ENCODE measurements at places on chromosomes 7 and 10. TPM values are rescaled to one million over a fixed set of nuclear protein-coding genes. Genes with fewer than 3 reads are reported as not detected.
A peak's percentile ranks its signal among the peaks of the same experiment; 100 is the strongest.

TCERG1L gene
- not detected for total RNA-seq

DNA sequence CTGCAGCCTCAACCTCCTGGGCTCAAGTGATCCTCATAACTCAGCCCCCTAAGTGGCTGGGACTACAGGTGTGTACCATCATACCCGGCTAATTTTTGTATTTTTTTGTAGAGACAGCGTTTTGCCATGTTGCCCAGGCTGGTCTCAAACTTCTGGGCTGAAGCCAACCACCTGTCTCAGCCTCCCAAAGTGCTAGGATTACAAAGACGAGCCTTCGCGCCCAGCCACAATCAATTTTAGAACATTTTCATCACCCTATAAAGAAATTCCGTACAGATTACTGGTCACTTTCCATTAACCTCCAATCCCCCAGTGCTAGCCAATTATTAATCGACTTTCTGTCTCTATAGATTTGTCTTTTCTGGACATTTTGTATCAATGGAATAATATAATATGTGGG, 32.3 kb upstream of the PALS2 start:
- DNase-seq, result no peak

GRCh38 chr10:128898133-128898915, 568.7 kb upstream of the MGMT start:
- no peak for DNase-seq

- DNase-seq, result no peak
These were observed 190.2 kb upstream of the HPS1 start for GRCh38 chr10:98636921-98637329.

MOSPD3 gene
- not detected for total RNA-seq

DNA sequence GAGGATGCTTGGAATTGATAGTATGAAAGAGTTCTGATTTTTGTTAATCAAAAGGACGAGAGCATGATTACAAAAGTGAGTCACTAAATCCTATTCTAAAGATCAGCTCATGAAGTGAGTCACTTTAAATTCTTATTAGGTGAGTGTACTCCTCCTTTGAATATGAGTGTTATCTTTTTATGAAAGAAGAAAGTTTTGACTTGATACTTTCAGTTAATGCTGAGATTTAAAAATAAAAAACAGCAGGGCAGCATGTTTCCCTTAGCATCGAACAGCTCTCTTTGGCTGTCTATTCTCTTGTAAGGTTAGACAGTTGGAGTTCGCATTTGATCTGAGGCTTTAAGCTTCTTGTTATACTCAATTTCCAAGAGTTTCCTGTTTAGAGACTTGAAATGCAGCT, 222.0 kb downstream of the TWIST1 start:
- DNase-seq, result no peak

DNA sequence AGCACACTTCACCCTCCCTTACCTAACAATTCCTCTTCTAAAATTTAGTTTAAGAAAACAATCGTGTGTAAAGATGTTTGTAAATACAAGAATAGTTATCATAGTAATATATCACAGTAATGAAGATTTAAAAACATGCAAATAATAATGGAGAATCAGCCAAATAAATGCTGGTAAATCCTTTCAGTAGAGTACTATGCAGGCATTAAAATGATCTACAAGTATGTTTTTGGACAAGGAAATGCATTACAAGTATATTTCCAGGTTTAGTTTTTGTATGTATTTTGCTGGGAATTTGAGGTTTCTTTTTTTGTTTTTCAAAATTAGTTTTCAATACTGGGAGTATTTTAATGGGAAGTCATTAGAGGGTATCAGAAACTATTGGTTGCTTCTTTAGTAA, 22.7 kb downstream of the TPST1 start:
- no peak for DNase-seq

SPACDR gene
- total RNA-seq, result 2.3 TPM

FEZF1 gene
- total RNA-seq, result not detected

DPYSL4 gene
- total RNA-seq, result not detected

GRCh38 chr7:94497874-94498670, 11.5 kb upstream of the CASD1 start:
- DNase-seq, result no peak

GRCh38 chr10:79179164-79179956, 110.6 kb downstream of the ZMIZ1 start:
- DNase-seq, result no peak

NIPSNAP2 gene
- 133 TPM for total RNA-seq

DNA sequence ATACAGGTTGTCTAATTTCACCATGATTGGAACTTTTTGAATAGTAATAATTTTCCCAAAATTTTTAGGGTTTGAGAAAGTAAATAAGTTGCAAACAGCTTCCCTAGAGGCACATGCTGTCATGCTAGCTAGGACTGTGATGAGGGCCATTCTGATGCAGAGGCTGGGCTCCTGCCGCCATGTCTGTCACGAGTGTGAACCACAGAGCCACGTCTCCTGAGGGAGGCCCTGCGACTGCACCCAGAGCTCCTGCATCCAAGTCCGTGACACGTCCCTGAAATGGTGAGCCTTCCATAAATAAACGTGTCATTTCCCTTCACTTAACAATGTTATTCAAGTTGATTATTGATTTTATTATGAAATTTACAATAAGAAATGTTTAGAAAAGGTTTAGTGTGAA, 40.0 kb downstream of the C10orf120 start:
- no peak for DNase-seq

DNA sequence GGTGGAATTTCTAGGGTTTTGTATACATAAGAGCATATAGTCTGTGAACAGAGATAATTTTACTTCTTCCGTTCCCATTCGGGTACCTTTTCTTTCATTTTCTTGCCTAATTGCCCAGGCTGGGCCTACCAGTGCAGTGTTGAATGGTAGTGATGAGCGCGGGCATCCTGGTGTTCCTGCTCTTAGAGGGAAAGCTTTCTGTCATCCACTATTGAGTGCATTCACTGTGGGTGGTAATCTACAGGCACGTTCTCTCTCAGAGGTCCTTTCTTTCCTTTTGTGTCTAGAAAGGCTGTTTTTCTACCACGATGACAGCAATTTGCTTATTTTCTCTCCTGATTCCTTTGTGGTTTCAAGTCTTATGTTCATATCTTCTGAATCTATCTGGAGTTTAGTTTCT, 65.0 kb downstream of the INPP5A start:
- DNase-seq, result no peak

DNA sequence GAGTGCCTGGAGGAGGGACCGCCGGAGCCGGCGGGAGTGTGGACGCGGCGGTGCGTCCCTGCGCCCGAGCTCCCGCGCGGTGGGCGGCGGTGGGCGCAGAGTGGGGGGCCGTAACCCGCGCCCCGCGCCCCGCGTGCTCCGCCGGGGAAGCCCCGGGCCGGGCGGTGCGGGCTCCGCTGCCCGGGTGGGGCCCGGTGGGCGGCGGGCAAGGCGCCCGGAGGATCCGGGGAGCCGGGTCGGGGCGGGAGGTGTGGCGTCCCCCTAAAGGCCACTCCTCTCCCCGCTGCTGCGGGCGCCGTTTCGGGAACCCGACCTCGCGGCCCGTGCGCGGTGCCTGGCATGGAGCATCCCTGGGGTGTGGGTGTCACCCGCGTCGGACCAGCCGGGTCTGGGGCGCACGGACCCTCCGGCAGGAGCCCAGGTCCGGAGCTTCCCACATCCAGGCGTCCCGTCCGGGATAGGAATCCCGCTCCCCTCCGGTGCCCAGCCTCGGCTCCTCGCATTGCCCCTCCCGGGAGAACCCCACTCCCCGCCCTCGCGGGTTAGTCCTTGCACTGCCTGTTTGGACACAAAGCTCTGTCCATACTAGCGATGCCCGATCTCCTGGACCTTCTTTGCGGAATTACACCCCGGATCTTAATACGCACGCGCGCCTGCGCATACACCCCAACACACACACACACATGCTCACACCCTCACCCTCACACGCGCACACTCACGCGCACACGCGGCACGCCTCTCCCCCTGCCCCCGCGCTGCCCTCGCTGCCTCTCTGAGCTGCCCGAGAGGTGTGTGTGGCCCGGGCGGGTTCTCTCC, 723 bp downstream of the MTURN start:
- DNase-seq, result peak; percentile 90

HTR5A gene
- not detected for total RNA-seq

- DNase-seq, result no peak
These were observed 73.5 kb upstream of the GLCCI1 start for GRCh38 chr7:7895004-7895650.

- DNase-seq, result peak; percentile 35
These were observed 206 bp downstream of the UPF2 start for GRCh38 chr10:12042409-12042796.

DNA sequence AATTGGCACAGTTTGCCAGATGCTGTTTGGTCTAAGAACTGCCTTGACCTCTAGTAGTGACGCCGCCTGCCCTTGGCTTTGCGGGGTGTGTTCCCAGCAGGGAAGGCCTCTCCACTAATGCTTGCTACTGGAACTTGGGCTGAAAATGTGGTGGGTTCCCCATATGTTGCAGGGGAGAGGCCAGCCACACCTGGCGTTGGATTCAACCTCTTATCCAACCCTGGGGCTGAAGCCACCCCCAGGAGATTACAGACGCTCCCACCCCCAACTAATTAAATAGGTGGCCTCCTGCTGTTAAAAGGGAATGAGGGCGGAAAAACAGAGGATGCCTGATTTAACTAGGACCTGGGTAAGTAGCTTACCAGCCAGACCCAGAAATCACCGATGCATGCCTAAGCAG, 19.2 kb upstream of the ATOH7 start:
- no peak for DNase-seq

- DNase-seq, result no peak
These were observed 61.0 kb downstream of the DIP2C start for GRCh38 chr10:628386-629045.

DNA sequence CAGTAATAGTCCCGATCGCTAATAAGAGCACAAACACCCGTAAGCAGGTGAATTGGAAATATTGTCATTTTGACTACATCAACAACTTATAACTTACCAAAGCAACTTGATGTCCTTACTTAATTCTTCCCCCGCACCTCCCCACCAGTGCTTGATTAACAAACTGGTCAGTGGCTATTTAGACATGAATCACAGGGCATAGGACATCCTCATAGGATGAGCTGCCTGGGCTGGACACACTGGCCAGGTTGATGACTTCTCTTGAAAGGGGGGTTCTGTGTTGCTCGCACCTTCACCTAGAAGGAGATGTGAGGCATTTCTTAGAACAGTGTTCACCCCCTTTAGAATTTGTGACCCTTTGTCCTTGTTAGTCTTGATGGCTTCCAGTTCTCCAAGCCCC, 163.2 kb downstream of the TCF7L2 start:
- DNase-seq, result no peak

GRCh38 chr7:85600395-85600794, 413.5 kb upstream of the SEMA3D start:
- peak; percentile 24 for DNase-seq

GRCh38 chr7:48074204-48074654, 14.8 kb upstream of the UPP1 start:
- no peak for DNase-seq

DNA sequence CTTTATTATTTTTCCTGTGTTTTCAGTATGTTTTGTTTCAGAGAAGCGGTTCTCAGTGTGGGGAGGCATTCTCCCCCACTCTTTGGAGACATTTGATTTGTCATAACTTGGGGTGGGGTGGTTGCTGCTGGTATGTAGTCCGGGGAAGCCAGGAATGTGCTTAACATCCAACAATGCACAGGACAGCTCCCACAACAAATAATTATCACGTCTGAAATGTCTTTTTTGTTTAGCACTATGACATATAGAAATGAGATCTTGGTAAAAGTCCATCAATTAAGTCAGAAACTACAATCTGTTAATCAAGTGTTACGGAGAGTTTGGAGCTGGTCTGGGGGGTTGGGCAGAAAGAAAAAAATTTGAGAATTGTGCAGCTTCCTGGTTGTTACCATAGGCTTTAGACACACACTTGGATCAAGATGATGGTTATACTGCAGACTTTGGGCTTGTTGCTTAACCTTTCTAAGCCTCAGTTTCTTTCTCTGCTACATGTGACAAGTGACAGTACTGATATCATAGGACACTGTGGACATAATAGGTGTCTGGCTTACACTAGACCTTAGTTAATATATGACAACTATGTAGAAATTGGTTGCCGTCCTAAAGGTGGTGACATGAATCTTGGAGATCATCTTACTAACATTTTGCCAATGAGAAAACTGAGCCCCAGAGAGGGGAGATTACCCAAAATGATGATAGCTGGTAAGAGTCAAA, 113.7 kb downstream of the LRMDA start:
- DNase-seq, result no peak

ACTL6B gene
- total RNA-seq, result 0.43 TPM

GRCh38 chr7:47088329-47089067, 493.4 kb downstream of the TNS3 start:
- peak; percentile 84 for DNase-seq

DNA sequence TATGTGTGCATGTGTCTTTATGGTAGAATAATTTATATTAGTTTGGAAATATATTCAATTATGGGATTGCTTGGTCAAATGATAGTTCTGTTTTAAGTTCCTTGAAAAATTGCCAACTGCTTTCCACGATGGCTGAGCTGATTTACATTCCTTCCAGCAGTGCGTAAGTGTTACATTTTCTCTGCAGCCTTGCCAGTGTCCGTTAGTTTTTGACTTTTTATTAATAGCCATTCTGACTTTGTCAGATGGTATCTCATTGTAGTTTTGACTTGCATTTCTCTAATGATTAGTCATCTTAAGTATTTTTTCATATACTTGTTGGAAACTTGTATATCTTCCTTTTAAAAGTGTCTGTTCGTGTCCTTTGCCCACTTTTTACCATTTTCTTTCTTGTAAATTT, 434.2 kb upstream of the POT1 start:
- no peak for DNase-seq

DNA sequence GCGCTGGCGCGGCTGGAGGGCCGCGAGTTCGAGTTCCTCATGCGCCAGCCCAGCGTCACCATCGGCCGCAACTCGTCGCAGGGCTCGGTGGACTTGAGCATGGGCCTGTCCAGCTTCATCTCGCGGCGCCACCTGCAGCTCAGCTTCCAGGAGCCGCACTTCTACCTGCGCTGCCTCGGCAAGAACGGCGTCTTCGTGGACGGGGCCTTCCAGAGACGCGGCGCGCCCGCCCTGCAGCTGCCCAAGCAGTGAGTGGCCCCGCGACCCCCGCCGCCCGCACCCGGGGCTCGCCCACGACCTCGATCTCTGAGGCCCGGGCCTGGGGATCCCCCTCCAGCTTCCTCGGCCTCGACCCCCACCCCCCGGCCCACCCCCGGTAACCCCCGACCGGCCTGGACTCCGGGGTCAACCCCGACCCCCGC, 537 bp downstream of the FOXK1 start:
- DNase-seq, result peak; percentile 80

GRCh38 chr10:131127610-131128009, 183.9 kb downstream of the TCERG1L start:
- no peak for DNase-seq

- DNase-seq, result no peak
These were observed 41.5 kb upstream of the SEMA3C start for GRCh38 chr7:80960244-80960795.

DNA sequence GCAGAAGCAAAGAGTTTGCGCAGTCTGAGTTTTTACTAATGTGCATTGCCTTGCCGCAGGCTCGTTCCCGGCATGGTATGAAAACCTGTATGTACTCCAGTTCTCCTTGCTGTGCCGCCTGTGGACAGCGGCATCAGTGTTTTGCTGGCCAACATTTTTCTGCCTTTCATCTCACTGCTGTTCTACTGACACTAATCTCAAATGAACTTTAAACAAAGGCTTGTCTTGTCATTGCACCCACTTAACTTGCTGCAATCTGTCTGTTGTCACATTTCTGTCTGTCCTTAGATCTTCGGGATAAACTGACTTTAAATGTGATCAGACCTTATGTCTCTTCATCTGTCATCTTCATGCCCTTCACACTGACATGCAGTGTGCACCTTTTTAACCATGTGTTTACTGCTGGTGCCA, 71.7 kb upstream of the ZNRF2 start:
- DNase-seq, result no peak

Data from stomach (tissue), 19 donors.